Stimulated activated CD4-positive, alpha-beta T cell treated with anti-CD3 and anti-CD28 coated beads, Interleukin-12 subunit alpha, Interleukin-12 subunit beta, amount 100 ng/mL, for 24 hours (primary cell): ENCODE measurements at places on chromosomes 3 and 15.

- no peak for DNase-seq
Measured at GRCh38 chr3:20125897-20126296, 60.1 kb downstream of the SGO1 start.

DNA sequence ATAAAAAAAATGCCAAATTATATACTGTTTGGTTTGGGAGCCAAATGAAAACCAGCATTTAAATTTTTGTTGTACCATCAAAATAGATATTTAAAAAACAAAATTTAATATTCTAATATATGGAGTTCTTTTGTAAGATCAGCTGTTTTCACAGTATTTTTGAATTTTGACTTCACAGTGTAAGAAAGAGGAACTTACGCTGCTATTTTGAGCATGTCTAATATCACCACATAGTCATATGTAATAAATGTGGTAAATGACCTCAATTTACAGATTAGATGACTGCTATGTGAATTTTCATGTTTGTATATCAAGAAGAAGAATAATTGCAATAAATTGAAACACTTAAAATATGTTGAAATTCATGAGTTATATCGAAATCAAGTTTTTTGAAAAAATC, 189.6 kb downstream of the ARRDC4 start:
- DNase-seq, result no peak

DNA sequence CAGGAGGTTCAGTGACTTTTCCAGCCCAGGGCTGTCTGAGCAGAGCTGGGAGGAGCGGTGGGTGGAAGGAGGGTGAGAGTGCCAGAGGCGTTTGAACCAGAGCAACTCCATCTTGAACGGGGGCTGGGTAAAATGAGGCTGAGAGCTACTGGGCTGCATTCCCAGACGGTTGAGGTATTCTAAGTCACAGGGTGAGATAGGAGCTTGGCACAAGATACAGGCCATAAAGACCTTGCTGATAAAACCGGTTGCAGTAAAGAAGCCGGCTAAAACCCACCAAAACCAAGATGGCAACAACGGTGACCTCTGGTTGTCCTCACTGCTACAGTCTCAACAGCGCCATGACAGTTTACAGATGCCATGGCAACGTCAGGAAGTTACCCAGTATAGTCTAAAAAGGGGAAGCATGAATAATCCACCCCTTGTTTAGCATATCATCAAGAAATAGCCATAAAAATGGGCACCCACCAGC, 60.2 kb downstream of the ABTB1 start:
- no peak for DNase-seq

GRCh38 chr15:74598126-74598842, 17.4 kb upstream of the CLK3 start:
- peak; percentile 73 for DNase-seq

DNA sequence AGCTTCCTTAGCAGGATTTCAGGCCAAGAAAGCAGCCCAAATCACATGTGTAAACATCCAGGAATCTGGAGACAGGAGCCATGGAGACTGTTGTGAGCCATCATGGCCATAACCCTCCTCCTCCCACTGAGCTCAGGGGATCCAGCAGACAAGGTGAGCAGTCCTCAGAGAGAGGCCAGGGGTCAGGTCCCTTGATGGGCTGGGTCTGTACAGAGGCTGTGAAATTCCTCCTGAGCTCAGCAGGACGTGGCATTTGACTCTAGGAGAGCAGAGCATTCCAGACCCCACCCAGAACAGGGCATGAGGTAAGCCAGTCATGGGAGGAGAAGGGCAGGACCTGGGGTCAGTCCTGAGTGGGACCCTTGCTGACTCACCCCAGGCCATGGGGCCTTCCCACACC, 67.0 kb upstream of the ACAN start:
- DNase-seq, result no peak

DNA sequence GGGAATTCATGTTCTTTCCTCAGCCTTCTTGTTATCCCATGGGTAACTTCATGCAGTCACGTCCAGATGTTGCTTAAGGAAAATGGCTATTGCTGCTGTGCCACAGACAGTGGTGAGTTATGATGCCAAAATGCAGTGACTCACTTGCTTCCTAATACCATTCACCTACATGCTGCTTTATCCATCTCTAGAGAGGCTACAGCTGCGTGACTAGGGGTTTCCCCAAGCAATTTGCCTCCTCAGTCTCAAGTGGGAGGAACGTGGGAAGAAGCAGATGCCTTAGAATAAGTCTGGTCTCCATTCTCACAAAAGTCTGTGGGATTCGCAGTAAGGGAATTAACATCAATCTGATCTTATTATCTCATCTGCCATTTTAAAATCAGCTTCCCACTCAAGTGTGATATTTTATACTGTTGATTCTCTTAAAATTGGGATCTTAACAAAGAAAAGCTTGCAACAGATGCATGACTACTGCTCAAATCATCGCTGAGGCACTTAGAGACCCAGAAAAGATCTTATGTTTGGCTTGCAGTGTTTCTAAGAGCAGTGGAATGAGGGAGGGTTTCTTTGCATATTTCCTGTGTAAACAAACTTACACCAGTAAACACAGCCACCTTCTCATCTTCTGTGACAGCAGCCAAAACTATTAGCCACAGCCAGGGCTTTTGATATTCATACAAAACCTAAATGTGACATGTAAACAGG, 62.0 kb upstream of the ACP3 start:
- DNase-seq, result no peak

DNA sequence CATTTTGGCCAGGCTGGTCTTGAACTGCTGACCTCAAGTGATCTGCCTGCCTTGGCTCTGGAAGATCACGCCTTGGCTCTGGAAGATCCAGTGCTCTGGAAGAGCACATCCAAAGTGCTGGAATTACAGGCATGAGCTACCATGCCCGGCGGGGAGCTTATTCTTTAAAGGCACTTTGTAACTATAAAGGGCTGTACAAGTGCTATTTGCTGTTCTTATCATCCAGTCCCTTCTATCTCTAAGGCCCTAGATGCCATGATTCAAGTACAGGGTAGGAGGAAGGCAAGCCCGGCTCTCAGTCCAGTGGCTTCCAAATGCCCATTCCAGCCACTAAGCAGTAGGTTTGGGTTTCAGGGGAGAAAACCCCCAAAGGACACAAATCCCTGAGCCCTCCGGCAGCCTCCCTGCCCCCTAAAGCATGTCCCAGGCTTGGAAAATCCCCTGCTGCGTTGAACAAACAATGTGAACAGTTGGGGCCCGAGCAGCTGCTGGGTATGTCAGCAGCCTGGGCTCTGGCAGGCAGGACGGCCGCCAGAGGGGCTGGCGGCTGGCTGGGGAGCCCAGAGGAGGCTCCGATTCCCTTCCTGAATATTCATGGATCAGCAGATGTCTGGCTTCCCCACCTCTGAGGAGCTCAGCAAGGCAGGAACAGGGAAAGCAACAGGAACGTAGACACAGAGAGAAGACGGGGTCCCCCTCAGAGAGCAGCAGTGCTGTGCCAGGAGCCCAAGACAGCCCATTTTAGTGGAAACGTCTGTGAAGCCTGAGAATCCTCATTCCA, 7.7 kb downstream of the IGDCC4 start:
- no peak for DNase-seq

DNA sequence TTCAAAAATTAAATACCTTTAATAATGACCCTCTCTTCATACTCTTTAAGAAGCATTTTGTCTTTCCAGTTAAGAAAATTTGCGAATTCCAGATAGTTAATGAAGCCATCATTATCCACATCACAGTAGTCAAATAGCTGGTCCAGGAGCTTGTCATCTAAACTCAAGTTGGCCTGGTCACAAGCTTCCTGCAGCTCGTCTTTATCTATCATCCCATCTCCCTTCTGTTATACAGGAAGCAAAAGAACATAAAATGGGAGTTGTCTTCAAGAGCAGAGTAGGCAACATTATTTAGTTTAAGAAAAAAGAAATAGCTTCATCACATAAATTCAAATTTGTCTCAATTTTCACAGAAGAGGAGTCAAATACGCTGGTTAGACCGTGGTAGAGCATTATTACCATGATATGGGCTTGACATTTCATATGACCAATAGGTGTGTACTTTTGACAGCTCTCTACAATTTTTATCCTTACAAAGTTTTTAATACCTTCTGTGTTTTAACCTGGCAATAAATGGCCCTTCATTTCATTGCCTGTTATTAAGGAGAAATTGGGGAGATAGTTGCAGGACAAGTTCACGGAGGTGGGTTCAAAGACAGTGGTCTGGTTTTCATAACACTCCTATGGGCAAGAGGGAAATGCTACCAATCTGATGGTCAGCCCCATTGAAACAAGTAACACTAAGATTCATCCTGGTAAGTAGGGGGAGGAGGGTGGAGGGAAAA, 45.4 kb downstream of the EFHB start:
- DNase-seq, result no peak

DNA sequence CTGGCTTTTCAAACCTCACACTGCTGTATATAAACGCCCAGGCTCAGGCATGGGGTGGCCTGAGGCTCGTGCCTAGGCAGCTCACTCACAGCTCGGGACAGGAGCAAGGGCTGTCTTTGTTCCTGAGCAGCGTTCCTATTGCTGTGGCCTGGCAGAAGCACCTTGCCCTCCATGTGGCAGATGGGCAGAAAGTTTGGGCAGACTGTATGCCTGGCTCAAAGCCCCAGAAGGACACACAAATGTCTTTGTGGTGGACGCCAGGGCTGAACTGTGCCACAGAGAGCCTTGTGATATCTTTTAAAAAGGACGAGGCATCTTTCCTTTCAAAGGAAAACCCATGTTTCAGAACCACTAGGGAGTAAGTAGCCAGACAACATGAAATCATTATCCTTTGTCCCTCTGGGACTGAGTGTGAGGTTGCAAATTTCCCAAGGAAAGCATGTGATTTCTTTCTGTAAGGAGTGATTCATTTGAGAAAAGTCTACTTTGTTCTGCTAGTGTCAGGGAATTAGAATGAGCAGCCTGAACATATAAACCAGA, 29.3 kb upstream of the UBE2E1 start:
- no peak for DNase-seq

- DNase-seq, result no peak
Measured at GRCh38 chr3:58383476-58383875, 50.2 kb downstream of the PDHB start.

- DNase-seq, result no peak
Measured at GRCh38 chr3:159904455-159904854, 84.2 kb upstream of the IL12A start.

- DNase-seq, result no peak
Measured at GRCh38 chr3:116298151-116298550, 147.1 kb downstream of the LSAMP start.

DNA sequence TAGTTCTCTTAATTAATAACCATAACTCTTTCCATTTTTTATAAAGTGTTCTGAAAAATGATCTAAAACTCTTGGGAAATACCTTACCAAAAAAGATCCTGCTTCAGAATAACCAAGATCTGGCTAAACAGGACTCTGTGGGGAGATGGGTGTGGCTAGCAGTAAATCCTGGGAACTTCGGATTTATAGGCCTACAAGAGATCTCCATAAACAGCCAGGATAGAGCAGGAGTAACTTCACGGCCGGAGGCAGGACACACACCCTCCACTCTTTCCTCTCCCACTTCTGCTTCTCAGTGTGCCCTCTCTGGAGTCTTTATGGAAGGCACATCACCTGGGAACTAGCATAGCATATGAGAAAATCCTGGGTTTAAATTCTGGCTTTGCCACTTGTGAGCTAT, 309.4 kb upstream of the SOX2 start:
- no peak for DNase-seq

DNA sequence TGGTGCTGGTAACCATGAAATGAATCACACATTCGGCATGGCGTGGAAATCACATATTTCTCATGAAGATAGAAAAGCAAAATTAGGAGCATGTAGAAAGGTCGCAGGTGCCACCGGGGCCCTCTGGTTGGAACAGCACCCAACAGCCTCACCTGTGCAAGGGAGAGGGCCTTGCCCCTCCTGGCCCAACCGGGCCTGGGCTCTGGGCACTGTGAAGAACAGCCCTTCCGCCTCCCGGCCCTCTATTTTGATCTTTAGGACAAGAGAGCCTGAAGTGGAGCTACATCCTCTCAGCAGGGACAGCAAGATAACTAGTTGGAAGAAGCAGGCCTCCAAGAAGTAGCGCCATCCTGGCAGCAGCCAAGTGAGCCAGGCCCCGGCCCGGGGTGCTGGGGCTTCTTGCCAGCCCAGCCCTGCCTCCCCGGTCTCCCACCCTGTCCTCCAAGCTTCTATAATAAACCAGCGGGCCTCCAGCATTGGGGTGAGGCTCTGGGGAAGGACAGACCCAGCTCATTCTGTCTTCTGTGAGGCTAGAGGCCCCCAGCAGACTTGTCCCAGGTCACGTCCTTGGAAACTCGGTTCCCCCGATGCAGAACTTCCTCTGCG, 46.1 kb upstream of the FGD5 start:
- DNase-seq, result no peak

DNA sequence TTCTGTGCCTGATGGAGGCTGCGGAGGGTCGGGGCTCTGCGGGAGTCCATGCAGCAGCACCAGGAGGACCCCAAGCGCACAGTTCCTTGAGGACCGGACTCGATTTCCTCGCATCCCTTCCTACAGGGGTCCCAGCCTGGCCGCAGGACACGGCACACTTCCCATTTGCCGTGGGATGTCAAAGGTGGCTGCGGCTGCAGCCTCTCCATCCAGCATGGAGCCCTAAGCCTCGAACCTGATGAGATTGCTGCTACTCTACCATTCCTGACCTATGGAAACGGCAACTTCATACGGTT, 40.6 kb downstream of the RGMA start:
- DNase-seq, result no peak

GRCh38 chr3:126676919-126677705, 22.2 kb upstream of the TXNRD3 start:
- DNase-seq, result no peak

- DNase-seq, result no peak
Measured at GRCh38 chr3:194905696-194906095, 220.0 kb downstream of the FAM43A start.

- no peak for DNase-seq
Measured at GRCh38 chr3:127791221-127791913, 30.9 kb downstream of the MGLL start.

DNA sequence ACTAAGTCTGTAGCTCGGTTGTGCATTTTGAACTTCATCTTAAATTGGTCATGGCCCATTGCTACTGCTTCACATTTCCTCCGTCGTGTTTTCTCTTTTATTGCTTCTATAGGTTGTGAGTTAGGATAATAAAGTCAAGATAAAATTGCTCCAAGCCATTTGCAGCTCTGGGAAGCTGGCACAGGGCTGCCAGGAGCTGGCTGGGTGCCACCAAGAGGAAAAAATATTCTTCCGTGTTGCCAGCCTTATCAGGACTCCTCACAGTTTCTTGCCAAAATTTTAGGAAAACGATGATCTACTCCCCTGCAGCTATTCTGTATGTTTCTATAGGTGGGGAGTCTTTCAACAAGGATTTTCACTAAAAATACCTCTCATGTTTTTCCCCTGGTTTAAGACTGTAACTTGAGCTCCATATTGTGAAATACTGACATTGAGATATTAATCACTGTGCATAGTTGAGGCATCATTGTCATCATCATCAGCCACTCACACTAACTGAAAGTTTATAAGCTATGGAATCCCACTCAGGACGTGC, 55.4 kb upstream of the PIAS1 start:
- no peak for DNase-seq
